ENCODE measurements at places on chromosomes 12 and 14.

DNA sequence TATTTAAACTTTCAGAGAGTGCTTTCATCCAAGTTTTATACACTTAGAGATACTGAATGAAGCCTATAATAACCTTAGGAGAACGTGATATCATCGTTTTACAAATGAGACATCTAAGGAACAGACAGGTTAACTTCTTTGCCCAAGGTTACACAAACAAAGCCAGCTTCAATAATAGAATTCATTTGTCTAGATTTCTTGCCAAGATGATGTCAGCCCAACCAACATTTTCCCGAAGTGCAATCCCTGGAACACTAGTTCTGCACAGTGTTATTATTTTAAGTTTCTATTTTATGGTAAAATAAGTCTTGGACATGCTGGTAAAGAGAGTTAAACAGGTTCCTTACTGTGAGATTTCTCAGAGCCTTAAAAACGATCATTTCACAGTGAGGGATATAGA, 174.6 kb downstream of the SLC25A21 start:
- no peaks in the 10 kb centered on the region for H3K36me3 ChIP-seq
- H3K4me1 ChIP-seq, result peaks cover 20% of the 10 kb centered on the region
- H3K4me3 ChIP-seq, result no peak overlapping the region
- H3K27me3 ChIP-seq, result peaks cover 6% of the 10 kb centered on the region
- H3K27ac ChIP-seq, result peak overlapping the region; percentile 47

DNA sequence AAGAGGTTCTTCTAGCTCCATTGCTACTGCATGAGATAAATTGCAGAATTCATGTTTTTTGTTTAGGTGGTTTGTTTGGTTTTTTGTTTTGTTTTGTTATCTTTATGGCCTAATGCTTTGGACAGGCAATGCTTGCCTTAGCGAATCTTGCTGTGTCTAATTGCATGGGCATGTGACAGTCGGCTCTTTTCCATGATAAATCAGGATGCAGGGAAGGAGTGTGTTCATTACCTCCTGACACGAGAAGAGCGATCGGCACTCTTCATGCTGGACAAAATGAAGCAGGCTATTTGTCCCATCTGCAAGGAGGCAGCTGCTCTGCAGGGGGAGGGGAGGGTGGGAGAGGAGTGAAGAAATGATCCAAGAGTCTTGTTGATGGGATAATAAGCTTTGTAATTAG, 6.5 kb downstream of the CCDC60 start:
- no peak overlapping the region for H3K4me3 ChIP-seq
- H3K4me1 ChIP-seq, result no peaks in the 10 kb centered on the region
- no peak overlapping the region for H3K27ac ChIP-seq
- no peak for DNase-seq
- no peaks in the 10 kb centered on the region for H3K36me3 ChIP-seq

DNA sequence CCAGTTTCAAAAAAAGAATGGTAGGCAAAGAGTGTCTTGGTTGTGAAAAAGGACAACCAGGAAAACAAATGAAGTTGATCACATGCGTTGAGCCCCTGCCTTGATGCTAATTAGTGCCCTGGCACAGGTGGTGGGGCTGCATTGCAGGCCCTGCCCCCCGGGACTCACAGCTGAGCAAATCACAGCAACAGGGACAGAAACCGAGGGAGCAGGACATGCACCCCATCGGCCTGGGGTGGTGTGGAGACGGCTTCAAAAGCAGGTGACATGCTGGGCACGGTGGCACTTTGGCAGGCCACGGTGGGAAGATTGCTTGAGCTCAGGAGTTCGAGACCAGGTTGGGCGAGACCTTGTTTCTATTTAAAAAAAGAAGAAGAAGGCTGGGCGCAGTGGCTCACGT, 1.1 kb upstream of the PAPLN start:
- H3K27me3 ChIP-seq, result peaks cover 2% of the 10 kb centered on the region
- no peak overlapping the region for H3K27ac ChIP-seq
- no peak overlapping the region for H3K4me3 ChIP-seq
- H3K4me1 ChIP-seq, result peaks cover 58% of the 10 kb centered on the region
- DNase-seq, result no peak

GRCh38 chr14:69586404-69586803, 11.7 kb upstream of the CCDC177 start:
- DNase-seq, result no peak
- no peaks in the 10 kb centered on the region for H3K27me3 ChIP-seq
- peaks cover 7% of the 10 kb centered on the region for H3K4me1 ChIP-seq
- no peak overlapping the region for H3K27ac ChIP-seq
- H3K4me3 ChIP-seq, result no peak overlapping the region

DNA sequence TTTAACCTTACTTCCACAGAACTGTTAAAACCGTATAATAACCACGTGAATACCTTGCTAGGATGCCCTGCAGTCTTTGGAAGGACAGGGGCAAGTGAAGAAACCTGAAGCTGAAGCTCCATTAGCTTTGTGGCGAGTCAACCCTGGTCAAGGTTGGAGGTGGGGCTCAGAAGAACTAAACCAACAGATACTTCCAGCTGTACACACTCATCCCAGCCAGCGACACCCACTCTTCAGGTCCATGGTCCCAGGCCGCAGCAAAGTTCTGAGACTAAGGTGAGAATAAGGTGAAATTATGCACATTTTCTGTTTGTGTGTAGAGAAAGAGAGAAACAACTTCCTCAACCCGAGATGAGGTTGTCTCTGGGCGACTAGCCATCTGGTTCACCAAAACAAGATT, 77.6 kb downstream of the NTF3 start:
- peaks cover 13% of the 10 kb centered on the region for H3K27me3 ChIP-seq
- H3K4me3 ChIP-seq, result no peak overlapping the region
- no peaks in the 10 kb centered on the region for H3K36me3 ChIP-seq
- no peak overlapping the region for H3K27ac ChIP-seq
- H3K4me1 ChIP-seq, result no peaks in the 10 kb centered on the region

DNA sequence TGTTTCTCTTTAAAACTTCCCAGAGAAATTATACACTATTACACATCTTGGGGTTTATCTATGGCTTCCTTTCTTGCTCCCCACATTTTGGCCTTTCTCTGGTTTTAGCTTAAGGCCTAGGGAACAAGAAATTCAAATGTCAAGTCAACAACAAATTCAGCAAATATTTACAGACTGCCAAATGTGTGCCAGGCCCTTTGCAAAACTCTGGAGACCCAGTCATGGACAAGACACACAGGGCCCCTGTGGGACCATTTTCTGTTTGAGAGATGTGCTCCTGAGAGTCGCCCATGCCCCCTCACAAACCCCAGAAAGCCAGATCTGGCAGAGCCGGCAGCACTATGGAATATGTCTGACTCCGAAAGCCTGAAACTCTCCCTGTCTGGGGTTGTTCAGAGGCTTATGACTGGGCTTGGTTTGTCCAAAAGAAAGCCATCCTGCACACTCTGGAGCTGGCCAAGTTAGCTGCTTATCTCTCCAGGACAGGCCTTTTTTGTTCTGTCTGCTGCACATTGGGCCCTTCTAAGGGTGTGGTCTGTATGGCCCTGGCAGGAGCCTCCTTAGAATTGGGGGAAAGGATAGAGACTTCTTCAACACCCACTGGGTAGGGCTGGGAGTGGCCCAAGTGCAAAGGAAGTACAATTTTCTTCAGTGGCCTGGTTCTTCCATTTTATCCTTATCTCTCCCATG, 1.1 kb upstream of the KRT3 start:
- H3K4me3 ChIP-seq, result no peak overlapping the region
- H3K36me3 ChIP-seq, result no peaks in the 10 kb centered on the region
- no peak for DNase-seq
- H3K4me1 ChIP-seq, result peaks cover 10% of the 10 kb centered on the region

DNA sequence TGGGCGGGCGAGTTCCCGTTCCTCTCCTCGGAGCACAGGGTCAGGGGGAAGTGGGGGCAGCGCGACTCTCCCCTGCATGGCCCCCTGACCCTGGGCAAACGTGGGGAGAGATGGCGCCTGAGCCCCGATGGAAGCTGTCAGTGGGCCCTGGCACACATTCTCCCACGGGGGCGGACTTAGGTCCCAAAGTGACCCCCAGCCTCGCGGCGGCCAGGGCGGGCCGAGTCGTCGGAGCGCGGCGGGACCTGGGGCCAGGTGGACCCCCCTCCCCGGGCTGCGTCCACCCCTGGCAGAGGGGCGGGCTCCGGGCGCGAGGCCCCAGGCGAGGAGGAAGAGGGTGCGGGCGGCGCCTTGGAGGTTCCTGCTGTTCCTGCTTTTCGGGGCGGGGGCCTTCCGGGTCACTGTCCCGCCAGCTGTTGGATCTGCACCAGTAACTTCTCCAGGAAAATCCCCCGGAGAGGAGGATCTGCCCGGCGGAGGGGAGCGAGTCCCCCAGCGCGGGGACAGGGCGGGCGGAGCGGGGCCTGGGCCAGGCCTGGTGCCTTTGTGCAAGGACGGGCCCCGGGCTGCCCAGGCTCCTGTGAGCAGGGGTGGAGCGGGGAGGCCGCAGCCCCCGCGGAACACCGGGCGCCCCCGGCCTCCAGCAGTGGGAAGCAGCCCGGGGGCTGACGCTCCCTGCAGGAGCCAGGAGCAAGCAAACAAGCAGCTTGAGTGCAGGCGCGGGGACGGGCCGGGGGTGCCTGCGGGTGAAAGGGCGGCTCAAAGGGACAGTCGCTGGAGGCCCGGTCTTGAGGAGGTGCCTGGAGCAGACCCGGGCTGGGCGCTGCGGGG, 15.3 kb downstream of the TNFAIP2 start:
- DNase-seq, result no peak
- H3K4me1 ChIP-seq, result peaks cover 8% of the 10 kb centered on the region
- peaks cover 14% of the 10 kb centered on the region for H3K27me3 ChIP-seq
- H3K4me3 ChIP-seq, result no peak overlapping the region

DNA sequence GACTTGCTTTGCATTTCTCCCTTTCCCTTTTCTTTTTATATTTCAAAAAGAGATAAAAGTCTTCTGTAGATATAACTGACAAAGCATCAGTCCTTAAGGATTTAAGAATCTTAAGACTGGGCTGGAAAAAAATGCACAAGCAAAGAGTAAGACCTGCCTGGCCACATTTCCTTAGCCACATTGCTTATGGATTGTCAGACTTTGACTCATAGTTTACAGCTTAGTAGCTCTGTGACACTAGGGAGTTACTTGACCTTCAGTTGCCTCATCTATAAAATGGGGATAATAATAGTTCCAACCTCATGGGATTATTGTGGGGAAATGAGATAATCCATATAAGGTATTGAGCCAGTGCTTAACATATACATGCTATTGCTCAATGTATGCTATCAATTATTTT, 66.4 kb upstream of the STK38L start:
- peaks cover 63% of the 10 kb centered on the region for H3K4me1 ChIP-seq
- no peak for DNase-seq
- no peaks in the 10 kb centered on the region for H3K27me3 ChIP-seq
- H3K4me3 ChIP-seq, result no peak overlapping the region
- peak overlapping the region; percentile 97 for H3K27ac ChIP-seq

DNA sequence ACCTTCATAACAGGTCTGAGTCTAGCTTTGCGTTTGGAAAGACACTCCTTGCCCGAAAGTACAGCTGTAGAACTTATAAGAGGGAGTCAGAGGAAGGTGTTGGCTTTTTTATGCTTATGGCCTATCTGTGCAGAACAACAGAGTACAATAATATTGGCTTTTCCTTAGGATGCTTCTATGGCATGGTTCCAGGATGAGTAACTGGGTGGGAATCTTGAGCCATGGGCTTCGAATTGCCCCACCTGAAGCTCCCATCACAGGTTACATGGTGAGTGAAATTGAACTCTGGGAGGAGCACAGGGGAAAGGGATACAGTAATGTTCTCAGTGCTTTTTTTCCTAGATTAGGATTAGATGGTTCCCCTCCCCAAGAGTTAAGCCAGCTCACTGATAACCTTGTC, 13.0 kb downstream of the PARP2 start:
- H3K4me1 ChIP-seq, result peaks cover 3% of the 10 kb centered on the region
- peaks cover 26% of the 10 kb centered on the region for H3K36me3 ChIP-seq
- no peaks in the 10 kb centered on the region for H3K27me3 ChIP-seq
- no peak overlapping the region for H3K4me3 ChIP-seq
- H3K27ac ChIP-seq, result no peak overlapping the region

DNA sequence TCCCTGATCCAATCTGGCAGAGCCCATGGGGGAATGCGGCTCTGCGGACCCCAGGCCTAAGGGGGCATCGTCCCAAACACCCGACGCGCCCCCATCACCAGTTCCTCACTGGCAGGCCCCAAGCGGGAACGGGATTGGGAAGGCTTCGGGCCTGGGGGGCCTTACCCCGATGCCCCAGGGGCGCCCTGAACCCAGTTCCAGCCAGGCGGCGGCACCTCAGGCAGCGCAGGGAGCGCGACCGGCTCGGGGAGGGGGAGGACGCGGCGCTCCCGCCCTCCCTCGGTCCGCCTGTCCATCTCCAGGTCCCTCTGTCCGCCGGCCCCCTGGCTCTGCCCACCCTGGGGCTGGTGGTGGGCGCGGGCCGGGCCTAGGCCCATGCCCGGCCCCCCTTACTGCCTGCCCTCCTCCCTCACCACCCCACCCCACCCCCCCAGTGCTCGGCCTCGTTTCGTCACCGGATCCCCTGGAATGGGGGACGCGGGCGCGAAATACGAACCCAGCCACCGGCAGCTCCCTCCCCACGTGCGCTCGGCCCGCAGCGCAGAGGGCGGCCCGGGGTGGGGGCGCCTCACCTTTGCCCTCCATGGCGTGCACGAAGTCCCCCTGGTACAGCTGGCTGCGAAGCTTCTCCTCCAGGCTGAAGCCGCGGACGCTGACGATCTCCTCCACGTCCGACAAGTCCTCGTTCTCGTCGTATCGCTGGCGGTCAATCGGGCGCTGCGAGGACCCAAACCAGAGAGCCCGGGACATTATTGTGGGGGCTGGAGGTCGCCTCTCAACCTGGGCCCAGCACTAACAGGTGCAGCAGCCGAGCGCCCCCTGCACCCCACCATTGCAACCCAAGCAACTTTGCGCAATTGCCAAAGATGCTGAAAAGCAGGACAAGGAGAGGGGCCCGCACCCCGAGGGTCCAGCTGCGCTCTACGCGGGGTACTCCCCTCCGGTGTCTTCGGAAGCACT, 2.3 kb downstream of the KDM2B start:
- no peaks in the 10 kb centered on the region for H3K27me3 ChIP-seq
- peaks cover 6% of the 10 kb centered on the region for H3K36me3 ChIP-seq
- no peak for DNase-seq
- H3K4me3 ChIP-seq, result peak overlapping the region; percentile 93
- H3K4me1 ChIP-seq, result peaks cover 56% of the 10 kb centered on the region

DNA sequence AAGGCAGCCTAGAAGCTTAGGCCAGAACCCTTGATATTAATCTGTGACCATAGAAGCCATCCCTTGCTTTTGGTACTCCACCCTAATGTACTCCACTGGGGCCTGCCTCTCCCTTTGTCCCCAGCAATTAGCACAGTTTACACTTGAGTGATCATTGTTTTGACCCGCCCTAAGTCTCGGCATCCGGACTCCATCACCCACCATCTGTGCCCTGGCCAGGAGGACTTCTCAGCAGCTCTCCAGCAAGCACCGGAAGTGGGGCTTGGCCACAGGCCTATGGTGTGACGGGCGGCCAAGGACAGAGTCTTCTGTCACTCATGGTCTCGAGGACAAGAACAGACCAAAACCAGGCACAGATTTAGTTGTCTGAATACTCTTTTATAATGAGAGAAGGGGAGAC, 126.5 kb upstream of the NTF3 start:
- no peak overlapping the region for H3K4me3 ChIP-seq
- no peak overlapping the region for H3K27ac ChIP-seq
- no peaks in the 10 kb centered on the region for H3K36me3 ChIP-seq
